ENCODE measurements at places on chromosomes 1 and 21.

- no peak for DNase-seq
These were observed 95.8 kb downstream of the AJAP1 start for GRCh38 chr1:4750177-4750576.

- no peak for DNase-seq
These were observed 102.6 kb downstream of the ADSS2 start for GRCh38 chr1:244349103-244349531.

DNA sequence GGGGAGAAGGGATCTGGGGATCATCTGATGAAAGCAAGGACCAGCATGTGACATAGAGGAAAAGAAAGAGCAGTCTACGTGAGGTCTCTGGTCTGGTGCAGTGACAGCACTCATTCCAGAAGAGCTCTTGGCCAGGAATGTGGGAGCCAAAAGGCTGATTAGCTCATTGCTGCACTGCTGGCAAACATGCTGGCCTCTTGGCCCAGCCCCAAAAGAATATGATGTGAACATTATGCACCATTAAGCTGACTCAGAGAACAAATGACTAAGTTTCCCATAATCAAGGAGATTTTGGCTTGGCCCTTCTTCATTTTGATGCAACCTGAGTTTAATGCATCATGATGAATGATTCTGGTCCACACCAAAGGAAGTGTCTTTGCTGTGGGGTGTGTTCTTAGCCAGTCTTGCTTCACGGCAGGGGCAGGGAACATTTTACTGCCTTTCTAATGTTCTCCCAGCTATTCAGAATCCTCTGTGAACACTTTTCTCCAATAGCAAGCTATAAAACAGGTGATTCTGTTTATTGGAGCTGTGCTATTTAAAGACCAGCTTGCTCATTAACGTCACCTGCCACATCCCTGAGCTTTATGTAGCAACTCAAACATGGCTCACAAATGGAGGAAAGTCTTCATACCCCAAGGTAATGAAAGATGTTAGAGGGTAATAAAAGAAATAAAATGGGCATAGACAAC is 55.1 kb downstream of the PCBP3 start:
- no peak for DNase-seq

DNA sequence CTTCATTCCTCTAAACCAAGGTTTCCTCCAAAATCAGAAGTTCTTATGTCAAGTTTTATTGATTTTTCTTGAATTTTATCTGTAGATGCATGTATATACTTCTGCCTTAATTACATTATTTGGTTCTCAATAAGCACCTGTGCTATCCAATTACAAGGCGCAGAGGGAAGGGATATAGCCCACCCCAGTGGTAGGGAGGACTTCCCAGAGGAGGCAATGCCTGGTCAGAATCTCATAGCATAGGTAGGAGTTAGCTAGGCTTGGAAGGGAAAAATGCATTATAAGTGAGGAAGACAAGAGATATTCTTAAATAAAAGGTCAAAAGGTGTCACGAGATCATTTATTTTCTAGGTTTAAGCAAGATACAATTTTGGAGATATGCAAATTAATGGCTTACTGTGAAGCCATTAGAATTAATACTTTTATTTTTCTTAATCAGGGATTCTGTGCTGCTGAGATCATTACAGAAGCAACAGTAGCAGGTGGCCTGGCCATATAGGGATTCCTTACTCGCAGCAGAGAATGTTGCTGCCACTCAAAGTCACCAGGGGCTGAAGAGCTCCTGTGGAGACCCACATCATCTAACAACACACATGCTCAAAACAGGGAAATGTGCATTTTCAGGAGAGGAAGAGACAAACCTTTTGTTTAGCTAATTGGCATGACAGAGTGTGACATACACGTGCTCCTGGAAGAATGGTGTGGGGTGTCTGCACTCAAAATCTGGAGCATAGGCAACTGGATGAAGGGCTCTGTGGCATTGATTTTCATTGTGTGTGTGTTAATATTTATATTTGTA is 178.3 kb downstream of the ATG4C start:
- no peak for DNase-seq

- peak; percentile 31 for DNase-seq
These were observed 20.1 kb downstream of the PRKACB start for GRCh38 chr1:84164161-84164560.

GRCh38 chr1:228147151-228147693 is 2.5 kb upstream of the GJC2 start:
- no peak for DNase-seq

- no peak for DNase-seq
These were observed 50.8 kb upstream of the CTPS1 start for GRCh38 chr1:40928699-40929098.

- no peak for DNase-seq
These were observed 6.5 kb upstream of the CSTB start for GRCh38 chr21:43782431-43783097.

All from NCI-H524 treated with DMSO at 0.1 percent for 48 hours (cell line).